ENCODE measurements at places on chromosomes 4 and X.

GRCh38 chr4:186727977-186728519 lies 4.4 kb upstream of the FAT1 start:
- no peak for DNase-seq

GRCh38 chr4:61837395-61837794 lies 637.3 kb downstream of the ADGRL3 start:
- DNase-seq, result no peak

- DNase-seq, result no peak
Observed at GRCh38 chrX:69145714-69146113, 19.5 kb downstream of the PJA1 start.

- no peak for DNase-seq
Observed at GRCh38 chrX:13770013-13770535, 35.5 kb downstream of the OFD1 start.

- no peak for DNase-seq
Observed at GRCh38 chr4:4302416-4302815, 12.4 kb downstream of the ZBTB49 start.
